ENCODE measurements at places on chromosomes 2 and 18. TPM values are rescaled to one million over a fixed set of nuclear protein-coding genes. Genes with fewer than 3 reads are reported as not detected.

- no peaks in the 10 kb centered on the region for H3K27me3 ChIP-seq
- no peaks in the 10 kb centered on the region for H3K36me3 ChIP-seq
- peaks cover 9% of the 10 kb centered on the region for H3K4me1 ChIP-seq
- H3K27ac ChIP-seq, result no peak overlapping the region
- H3K4me3 ChIP-seq, result no peak overlapping the region
Measured at GRCh38 chr2:30722936-30723725, 84.1 kb downstream of the CAPN13 start.

DNA sequence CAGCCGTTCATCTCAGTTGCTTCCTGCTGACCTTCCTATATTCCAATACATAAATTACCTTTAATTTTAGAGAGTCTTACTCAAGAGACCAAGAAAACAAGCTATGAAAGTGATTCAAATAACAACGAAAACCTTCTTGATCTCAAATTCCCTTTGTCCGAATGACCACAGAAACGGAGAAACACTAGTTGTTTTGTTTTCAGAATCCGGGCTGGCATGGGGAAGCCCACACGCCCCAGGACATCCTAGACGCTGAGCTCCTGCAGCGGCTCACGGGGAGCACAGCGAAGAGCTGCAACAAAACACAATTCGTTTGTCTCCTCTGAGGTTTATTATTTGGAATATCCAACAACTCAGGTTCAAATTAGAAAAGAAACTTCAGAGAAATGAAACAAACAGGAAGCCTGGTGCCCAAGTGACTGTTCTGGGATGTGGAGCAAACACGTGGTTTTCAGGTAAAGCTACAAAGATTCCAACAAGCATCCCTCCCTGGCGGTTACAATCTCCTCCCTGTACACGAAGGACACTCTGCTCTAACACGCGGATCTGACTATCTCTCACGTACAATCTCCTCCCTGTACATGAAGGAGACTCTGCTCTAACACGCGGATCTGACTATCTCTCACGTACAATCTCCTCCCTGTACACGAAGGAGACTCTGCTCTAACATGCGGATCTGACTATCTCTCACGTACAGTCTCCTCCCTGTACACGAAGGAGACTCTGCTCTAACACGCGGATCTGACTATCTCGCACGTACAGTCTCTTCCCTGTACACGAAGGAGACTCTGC, 237.5 kb downstream of the TWIST2 start:
- no peak for DNase-seq
- H3K27me3 ChIP-seq, result no peaks in the 10 kb centered on the region
- peaks cover 38% of the 10 kb centered on the region for H3K36me3 ChIP-seq
- H3K4me3 ChIP-seq, result no peak overlapping the region

DNA sequence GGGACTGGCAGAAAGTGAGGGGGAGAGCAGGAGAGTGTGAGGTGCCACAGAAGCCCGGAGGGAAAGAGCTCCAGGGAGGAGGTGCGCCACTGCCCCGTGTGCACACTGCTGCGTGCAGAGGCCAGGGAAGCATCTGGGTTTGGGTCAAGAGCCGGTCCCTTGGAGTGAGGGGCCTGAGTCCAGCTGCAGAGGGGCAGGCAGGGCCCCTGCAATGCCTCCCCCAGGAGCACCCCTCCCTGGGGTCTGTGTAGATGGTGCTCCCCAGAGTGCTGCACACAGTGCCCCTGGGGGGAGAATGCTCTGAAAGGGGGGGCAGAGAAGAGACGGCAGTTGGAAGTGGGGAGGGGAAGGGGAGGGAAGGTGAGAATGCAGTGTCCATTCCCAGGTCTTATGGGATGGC, 3.7 kb upstream of the LIMS2 start:
- H3K36me3 ChIP-seq, result no peaks in the 10 kb centered on the region
- no peak overlapping the region for H3K4me3 ChIP-seq
- H3K27ac ChIP-seq, result no peak overlapping the region
- DNase-seq, result no peak
- no peaks in the 10 kb centered on the region for H3K4me1 ChIP-seq

- no peak overlapping the region for H3K4me3 ChIP-seq
- H3K27ac ChIP-seq, result no peak overlapping the region
- H3K27me3 ChIP-seq, result no peaks in the 10 kb centered on the region
- no peaks in the 10 kb centered on the region for H3K4me1 ChIP-seq
Measured at GRCh38 chr2:196176142-196176738, 4.9 kb upstream of the STK17B start.

The CCDC195 gene
- not detected for polyA plus RNA-seq

All from large intestine (tissue), 12 donors.